ENCODE measurements at places on chromosomes 13 and 19. TPM values are rescaled to one million over a fixed set of nuclear protein-coding genes. Genes with fewer than 3 reads are reported as not detected.

The ZNF527 gene
- 7.6 TPM for total RNA-seq

The KIR3DL1 gene
- not detected for total RNA-seq

The PPP1R37 gene
- 22.2 TPM for total RNA-seq

The TPTE2 gene
- total RNA-seq: not detected

The ZNF382 gene
- 2.4 TPM for total RNA-seq

The ZNF536 gene
- total RNA-seq: not detected

The PRTN3 gene
- total RNA-seq: not detected

The CNOT3 gene
- 9.2 TPM for total RNA-seq

The METTL21C gene
- not detected for total RNA-seq

The SRRM5 gene
- under 0.01 TPM for total RNA-seq

The SELENOW gene
- 450 TPM for total RNA-seq

The ZNF780A gene
- 9.5 TPM for total RNA-seq

Measured in dermis lymphatic vessel endothelial cell (primary cell).